ENCODE measurements at places on chromosomes 7 and 10. TPM values are rescaled to one million over a fixed set of nuclear protein-coding genes. Genes with fewer than 3 reads are reported as not detected.

The CYP2C19 gene
- not detected for total RNA-seq

DNA sequence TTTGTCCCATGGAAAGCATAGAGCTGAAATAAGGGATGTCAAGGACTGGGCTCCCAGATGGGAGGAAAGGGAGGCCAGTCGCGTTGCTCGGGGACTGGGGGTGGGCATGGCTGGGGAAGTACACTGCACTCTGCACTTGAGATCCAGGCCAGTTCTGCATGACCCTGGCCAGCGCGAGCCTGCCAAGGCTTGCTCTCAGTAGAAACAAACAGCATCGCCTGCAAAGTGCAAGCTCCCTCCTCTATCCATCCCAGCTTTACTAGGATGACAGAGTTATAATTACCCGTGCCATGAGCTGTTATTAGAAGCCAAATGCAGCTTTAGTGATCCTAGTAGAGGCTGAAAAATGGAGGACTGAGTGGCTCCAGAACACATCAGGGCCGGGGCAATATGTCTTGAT is 43.9 kb upstream of the PDCD4 start:
- DNase-seq = no peak

DNA sequence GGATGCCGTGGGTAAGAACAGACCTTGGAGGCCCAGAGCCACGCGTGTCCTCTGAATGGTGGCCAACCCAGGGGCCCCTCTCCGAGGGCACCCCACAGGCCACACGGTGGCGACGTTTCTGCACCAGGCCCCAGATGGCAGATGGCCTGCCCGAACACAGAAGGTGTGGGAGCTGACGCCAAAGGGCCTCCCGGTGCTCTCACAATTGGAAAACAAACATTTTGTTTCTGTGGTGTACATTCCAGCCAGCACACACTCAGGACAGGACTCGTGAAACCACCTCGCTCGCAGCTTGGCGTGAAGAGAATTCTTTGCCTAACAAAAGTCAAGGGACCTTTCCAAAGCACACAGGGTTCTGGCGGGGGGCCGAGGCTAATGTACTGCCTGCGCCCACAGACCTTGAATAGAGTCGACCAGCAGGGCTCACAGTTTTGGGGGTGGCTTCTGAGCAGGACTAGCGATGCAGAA is 112.1 kb downstream of the FAM53B start:
- DNase-seq = peak; percentile 66

DNA sequence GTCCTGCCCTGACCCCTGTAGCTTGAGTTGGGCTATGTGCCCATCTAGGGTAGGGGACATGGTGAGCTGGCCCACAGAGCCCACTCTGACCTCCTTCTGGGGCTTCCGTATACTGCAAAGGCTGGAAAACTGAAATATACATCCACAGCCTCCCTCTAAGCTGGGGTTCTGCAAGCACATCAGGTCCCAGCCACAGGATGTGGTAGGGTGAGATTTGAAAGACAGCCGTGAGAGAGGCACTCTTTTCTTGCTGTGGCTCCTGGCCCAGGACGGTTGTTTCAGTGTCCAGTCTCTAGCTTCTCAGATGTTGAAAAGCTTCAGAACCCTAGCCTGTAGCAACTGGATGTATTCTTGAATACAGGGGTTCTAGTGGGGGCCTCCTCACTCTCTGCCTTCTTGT is 60.1 kb upstream of the ADRB1 start:
- no peak for DNase-seq

DNA sequence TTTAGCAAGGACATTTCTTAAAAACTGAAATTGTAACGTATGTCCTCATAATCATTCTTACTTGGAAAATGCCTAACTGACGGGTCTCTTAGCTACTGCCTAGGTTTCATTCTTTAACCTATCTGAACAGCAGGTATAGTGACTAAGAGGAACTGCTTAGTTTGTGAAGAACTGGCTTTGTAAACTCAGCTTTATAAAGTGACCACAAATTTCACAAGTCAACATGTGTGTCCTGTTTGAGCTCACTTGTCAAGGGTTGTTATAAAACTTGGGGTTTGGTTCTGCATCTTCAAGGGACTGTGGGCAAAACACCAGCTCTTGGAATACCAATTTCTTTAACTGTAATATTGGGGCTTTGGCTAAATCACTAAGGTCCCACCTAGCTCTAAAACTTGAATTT is 32.2 kb downstream of the MRPS33 start:
- no peak for DNase-seq

- DNase-seq = no peak
Observed at GRCh38 chr7:38020121-38020785, 99.8 kb downstream of the EPDR1 start.

The OPN4 gene
- not detected for total RNA-seq

DNA sequence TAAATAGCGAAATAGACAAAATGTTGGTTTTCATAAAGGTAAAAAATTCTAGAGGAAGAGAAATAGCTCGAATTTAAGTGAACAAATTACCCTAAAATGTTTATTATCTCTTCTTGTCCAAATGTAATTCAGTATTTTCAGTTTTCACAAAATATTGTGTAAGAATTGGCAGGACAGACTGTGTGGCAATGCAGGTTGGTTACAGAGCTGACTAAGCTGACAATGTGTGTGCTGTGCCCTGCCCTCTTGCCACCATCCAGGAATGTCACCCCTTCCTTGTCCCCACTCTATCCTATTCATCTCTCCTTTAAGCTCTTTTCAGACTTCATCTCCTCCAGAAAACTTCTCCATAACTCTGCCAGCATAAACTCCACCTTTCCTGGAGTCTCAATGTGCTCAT is 46.1 kb downstream of the COL28A1 start:
- DNase-seq = no peak

DNA sequence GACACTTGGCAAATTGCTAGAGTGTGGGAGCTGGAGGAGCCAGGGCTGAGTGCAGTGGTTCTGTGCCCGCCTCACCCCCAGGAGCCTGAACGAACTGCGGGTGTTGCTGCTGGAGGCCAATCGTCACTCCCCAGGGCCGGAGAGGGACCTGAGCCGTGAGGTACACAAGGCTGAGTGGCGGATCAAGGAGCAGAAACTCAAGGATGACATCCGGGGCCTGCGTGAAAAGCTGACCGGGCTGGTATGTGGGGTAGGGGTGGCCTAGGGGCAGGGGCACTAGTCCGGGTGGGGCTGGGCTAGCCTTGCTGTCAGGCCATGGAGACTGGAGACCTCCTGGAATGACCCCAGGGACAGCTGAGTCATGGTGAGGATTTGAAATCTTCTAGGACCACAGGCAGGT is 56.7 kb upstream of the GTF2IRD1 start:
- no peak for DNase-seq

DNA sequence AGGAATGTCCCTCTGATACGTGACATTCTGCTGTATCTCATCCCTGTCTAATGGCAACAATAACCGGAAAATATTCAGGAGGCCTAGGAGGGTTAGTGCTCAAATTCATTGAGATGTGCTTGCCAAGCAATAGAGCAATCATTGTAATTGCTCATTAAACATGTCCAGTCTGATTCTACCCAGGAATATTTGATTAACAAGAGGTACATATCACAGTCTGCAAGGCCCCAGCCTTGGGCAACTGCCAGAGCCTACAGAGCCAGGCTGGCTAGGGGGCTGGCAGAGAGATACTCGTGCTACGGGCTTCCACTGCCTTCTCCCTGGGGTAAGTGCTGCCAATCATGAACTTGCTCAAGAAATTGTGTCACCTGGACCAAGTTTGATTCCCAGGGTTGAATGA is 99.1 kb downstream of the ALOX5 start:
- DNase-seq = no peak

The OR9A2 gene
- total RNA-seq = not detected

The SORCS1 gene
- total RNA-seq = 0.99 TPM

DNA sequence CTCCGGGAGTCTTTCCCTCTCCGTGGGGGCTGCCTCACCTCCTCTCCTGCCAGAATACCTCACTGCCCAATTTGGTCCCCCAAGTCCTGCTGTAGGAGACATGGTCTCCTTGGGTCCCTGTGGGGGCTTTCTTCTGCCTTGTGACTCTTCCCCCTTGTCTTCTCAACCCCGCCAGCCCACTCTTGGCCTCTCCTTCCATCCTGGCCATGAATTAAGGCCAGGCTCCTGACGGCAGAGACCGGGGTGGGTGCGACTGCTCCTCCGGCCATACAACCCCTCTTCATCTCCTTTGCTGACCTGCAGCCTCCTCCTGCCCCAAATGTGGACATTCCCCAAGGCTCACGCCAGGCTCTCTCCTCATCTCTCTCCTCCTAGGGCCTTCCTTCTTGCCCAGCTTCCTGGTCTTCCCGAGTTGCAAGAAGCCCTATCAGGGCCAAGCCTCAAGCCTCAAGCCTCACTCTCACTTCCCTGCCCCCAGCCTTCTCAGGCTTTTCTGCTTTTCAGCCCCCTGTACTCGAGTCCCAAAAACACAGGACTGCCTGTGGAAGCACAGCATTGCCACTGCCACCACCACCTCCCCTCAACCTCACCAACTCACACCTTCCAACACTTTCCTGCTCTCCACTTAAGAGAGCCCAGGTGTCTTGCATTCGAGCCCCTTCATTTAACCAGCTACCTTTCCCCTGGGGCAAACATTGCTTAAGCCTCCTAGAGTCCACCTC is 1.3 kb downstream of the PNLIPRP2 start:
- DNase-seq = peak; percentile 34

DNA sequence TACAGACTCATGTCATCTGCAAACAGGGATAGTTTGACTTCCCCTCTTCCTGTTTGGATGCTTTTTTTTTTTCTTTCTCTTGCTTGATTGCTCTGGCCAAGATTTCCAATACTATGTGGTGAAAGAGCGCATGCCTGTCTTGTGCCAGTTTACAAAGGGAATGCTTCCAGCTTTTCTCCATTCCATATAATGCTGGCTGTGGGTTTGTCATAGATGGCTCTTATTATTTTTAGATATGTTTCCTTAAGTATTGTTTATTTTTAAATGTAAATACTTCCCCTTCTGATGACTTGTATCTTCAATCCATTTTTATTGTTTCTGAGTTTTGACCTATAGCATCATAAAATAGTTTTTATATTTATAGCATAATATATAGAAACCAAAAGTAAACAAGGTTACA is 17.9 kb downstream of the FAM237B start:
- no peak for DNase-seq

DNA sequence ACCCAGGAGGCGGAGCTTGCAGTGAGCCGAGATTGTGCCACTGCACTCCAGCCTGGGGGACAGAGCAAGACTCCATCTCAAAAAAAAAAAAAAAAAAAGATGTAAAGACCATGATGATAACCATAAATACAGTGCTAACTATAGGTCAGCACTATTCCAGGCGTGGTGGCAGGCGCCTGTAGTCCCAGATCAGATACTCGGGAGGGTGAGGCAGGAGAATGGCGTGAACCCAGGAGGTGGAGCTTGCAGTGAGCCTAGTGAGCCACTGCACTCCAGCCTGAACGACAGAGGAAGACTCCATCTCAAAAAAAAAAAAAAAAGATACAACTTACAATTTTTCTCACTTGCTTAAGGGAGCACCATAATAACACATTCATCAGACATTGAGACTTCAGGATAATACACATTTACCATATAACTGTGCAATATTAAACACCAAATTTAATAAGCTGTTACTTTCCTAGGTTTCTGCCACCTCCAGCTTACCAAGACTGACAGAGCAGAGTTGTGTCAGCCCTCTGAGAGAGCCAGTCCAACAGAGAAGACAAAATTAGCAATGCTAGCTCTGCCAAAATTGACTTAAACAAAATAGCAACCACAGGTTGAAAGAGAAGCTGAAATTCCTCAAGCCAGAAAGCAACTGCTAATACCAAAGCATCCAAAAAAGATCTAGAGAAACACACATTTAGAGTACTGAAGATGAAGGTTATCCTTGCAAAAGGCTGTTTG is 8.2 kb downstream of the DNA2 start:
- DNase-seq = no peak

DNA sequence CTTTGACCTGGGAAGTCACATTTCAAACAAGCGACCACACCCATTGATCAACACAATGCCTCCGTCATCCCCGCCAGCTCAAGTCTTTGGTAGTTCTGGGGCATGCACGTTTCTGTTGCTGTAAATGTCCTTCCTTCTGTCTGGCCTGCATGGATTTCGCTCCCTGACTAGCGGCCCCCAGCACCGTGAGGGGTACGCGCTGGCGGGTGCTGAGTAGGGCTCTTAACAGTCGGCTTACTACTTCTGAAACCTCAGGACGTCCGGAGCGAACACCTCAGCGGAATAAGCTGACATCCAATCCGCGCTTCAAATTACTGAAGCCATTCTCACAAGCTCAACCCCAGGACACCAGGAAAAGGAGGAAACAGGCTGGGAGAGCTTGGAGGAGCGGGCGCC is 505 bp downstream of the NUDCD3 start:
- peak; percentile 47 for DNase-seq

- no peak for DNase-seq
Observed at GRCh38 chr7:111853201-111853990, 291.1 kb upstream of the IMMP2L start.

GRCh38 chr7:142859829-142860228 is 5.0 kb downstream of the EPHB6 start:
- DNase-seq = peak; percentile 77

The PTN gene
- 8.3 TPM for total RNA-seq

The FAM25A gene
- total RNA-seq = not detected

DNA sequence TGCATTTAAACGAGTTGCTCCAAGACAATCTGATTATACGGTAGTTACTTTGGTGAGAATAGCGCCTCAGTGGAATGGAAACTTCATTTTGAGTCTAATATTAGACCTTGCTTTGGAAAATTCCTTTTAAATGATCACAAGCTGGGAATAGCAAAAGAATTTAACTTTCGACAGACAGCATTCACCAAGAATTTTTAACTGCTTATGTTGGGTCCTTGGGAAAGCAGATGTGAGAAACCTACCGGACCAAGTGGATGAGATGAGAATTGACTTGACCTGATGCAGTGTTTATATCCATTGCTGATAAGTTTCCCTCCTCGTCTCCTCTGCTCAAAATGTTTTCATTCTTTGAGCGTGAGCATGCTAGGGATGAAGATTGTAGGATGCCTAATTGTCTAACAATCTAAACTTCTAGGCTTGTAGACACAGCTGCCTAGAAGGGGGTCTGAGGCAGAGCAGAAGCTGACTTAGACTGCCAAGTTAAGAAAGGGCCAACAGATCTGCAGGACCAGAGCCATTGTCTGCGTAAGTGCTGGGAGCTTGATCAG is 126.9 kb downstream of the CNNM2 start:
- DNase-seq = no peak

- DNase-seq = no peak
Observed at GRCh38 chr7:98191668-98192431, 19.4 kb upstream of the BHLHA15 start.

The TMEM130 gene
- 1.6 TPM for total RNA-seq
